ENCODE measurements at places on chromosomes 4 and X.
A peak's percentile ranks its signal among the peaks of the same experiment; 100 is the strongest.

DNA sequence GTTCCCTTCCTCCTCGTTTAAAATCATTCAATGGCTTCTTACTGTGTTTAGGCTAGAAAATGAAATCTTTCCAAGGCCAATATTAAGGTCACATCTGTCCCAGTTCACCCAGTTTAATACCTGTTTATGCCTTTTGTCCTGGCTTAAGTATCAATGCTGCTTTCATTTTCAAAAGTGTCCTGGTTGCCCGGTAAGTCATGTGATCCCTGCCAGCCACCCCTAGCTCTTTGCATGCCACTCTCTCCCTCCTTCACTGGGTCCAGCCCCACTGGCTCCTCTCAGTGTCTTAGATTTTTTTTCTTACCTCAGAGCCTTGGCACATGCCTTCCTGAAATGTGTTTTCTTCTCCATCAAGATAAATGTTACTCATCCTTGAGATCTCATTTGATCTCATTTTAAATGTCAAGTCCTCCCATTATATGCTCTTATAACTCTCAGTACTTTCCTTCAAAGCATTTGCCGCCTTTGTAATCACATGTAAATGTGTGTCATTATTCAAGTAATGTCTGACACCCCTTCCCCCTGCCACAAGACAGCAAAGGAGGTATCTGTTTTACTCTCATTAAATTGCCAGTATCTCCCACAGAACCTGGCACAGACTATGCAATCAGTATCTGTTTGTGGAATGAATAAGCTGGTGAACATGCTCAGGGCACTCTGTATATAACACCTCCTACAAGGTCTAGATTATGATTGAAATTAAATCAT lies 472.5 kb upstream of the RPS6KA3 start:
- no peak for DNase-seq

DNA sequence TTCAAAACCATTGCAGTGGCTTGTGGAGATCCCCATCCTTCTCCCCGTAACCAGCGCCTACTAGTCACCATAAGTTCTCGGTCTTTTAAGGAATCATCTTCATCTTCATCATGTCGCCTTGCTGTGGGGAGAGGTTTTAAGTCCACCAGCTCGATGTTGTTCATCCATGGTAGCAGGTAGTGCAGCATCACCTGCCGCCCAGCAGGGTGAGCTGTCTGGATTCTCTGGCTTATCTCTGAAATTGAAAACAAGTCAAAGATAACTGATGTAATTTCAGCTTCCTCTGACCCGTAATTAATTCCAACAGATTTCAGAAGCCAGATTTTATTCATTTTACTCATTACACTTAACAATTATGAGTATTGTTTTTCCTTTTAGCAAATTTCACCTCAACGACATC lies 67.4 kb downstream of the ZAR1 start:
- DNase-seq = no peak

- no peak for DNase-seq
Observed at GRCh38 chrX:6941041-6941440, 206.5 kb upstream of the STS start.

- DNase-seq = peak; percentile 14
Observed at GRCh38 chr4:40749717-40750460, at the start of gene NSUN7. Gene NSUN7, plus strand, starts transcription at chr4:40749955. Its CDS starts 739 bp downstream, at chr4:40750694.

DNA sequence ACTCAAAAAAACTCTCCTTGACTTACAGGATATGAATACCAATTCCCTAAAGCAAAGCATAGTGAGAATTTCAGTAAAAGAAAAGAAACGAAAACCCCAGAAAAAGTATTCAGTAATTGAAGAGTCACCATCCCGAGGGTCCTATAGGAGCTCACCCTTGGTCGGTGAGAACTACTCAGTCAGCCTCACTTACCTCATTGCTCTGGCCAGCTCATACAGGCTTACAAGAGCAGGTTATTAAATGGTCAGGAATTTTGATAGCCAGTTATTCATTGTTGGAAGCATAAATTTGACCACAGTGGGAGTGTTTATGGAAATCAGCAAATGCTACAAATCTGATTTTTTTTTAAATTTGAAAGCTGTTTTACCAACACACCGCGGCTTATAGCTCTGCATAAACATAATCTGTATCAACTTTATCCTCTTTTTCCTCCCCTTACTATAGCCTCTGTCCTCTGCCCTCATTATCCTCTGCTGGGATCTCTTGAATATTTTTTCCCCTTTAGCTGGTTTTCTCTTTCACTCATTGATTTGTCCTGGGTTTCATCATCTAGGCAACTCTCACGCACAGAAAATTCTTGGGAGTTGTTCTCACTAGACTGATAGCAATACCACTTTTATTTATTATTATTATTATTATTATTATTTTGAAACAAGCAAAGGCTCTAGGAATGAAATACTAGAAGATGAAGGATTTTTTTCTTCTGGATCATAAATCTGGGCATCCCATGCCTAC lies 11.0 kb upstream of the CXCL2 start:
- DNase-seq = no peak

- DNase-seq = no peak
Observed at GRCh38 chr4:185735866-185736400, 76.1 kb downstream of the SORBS2 start.

All from suppressor macrophage (primary cell).